ENCODE measurements at places on chromosomes 3 and 15.
A peak's percentile ranks its signal among the peaks of the same experiment; 100 is the strongest.

DNA sequence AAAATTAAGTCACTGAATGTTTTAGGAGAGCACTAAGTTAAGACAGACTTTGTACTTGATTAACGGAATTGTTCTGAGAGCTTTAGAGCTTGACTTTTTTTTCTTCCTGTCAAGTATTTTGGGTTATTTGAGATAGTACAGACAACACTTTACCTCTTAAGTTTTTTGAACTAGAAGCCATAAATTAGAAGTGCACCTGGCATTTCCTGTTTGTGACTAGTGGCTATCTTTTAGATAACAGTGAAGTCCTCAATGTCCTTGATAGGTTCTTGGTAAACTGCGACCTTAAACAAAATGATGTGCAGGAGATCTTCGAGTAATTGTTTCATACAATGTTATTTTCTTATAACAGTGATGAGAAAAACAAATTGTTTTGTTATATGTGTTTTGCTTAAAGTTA, 213.9 kb downstream of the TP63 start:
- no peak for DNase-seq

GRCh38 chr3:177838766-177839350, 641.6 kb upstream of the TBL1XR1 start:
- DNase-seq: no peak

- DNase-seq: no peak
These were observed 3.9 kb upstream of the RBSN start for GRCh38 chr3:15102836-15103235.

GRCh38 chr3:58021072-58021959, 13.1 kb downstream of the FLNB start:
- DNase-seq: no peak

- DNase-seq: peak; percentile 32
These were observed 951 bp downstream of the TARS3 start for GRCh38 chr15:101723171-101723873.

DNA sequence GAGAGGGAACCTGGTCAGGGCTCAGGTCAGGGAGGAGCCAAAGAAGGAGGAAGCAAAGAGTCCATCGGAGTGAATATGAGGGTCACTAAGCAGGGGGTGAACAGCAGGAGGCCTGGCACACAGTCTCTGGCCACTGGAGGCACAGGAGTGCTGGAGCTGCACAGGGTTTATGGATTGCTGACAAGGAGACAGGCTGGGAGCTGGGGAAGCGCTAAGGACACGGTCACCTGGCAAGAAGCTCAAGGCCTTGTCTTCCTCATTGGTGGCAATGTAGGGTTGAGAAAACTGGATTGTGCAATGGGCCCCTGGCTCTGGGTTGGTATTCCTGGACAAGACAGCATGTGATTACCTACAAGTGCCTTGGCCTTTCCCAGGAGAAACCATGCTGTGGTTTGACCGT, 5.8 kb upstream of the CAMP start:
- no peak for DNase-seq
